ENCODE measurements at places on chromosomes 1 and 21.

DNA sequence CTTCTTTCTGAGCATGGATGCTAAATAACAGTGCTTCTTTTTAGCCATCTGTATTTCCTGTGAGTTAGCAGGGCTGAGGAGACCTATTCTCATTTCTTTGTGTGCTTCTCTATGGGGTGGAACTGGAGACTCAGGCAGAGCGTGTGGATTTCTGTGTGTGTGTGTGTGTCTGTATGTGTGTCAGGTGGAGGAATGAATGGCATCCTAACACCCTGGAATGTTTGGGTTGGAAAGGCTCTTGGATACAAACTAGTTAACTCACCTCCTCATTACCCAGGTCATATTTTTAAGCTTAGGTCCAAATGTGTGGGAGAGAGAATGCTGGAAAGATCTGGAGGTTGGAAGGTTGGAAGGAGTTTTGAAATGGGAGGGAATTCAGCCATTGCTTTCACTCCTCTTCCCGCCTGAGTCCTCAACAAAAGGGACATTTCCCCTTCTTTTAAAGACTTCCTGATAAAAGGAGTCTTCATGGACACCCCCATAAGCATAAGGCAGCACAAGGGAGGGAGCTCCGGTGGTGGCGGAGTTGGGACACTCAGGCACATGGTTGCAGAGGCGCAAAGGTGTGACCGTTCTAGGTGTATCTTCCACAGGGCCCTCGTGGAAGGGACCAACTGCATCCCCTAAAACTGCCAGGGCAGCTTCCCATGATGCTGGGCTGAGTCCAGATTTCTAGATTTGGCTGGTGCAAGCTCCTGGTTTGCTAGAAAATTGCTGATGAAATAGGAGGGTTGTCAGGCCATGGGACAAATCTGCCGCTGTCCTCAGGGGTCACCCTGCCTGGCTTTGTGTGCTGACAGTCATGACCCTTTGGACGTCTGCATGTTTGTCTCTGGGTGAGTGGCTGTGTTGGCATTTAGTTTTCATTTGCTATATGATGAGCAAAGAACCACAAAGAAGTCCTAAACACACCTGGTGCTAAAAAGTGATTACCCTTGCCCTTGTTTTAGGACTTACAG is 37.6 kb downstream of the MTARC1 start:
- DNase-seq, result no peak

- DNase-seq, result no peak
Measured at GRCh38 chr1:76921590-76921989, 54.3 kb downstream of the ST6GALNAC5 start.

DNA sequence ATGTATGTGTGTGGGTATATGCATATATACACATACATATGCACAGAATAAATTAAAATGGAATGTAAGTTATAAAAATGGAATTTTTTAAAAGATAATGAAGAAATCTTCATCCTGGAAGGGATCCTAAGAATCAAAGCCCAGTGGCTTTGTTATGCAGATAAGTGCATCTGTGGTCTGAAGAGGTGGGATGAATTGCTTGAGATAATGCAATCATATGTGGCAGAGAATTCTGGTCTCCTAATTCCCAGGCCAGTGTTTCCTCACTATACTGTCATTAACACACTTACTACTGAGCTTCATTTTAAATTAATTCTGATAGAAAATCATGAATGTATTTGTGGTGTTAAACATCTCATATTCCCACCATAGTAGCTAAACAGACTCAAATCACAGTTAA is 86.7 kb upstream of the PRMT6 start:
- no peak for DNase-seq

- DNase-seq, result no peak
Measured at GRCh38 chr1:229192031-229192430, 78.9 kb upstream of the RAB4A start.

GRCh38 chr1:220921971-220922635 is 42.9 kb downstream of the HLX start:
- DNase-seq, result no peak

- DNase-seq, result no peak
Measured at GRCh38 chr1:109716121-109716520, 4.1 kb downstream of the GSTM5 start.

GRCh38 chr1:92085727-92086126 is 5.6 kb downstream of the BTBD8 start:
- no peak for DNase-seq

DNA sequence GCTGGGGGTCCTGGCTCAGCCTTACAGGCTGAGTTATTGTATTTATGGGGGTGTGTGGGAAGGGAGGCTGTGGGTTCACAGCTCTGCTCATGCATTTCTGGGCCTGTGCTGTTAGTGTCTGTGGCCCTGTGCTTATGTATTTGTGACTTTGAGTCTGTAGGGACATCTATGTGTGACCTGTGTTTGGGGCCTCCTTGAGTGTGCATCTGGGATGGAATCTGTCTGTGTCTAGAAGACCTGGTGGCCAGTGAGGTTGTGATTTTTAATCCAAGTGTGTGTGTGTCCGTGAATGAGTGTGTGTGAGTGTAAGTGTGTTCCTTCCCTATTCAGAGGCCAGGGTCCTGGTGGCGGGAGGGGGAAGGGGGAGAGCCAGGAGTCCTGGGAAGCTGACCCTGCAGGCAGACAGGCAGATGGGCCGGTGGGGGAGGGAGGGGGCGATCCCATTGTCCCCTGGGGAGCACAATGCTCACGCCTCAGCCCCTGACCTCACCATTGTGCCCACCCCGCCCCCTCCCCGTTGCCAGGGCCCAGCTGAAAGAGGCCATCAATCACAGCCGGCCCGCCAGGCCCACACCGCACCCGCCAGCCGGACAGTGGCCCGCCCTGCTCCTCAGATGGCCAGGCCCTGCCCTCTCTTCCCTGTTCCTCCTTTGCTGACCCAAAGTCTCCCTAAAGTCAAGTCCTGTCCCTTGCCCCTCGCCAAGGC is 19.6 kb downstream of the SLC27A3 start:
- DNase-seq, result no peak

DNA sequence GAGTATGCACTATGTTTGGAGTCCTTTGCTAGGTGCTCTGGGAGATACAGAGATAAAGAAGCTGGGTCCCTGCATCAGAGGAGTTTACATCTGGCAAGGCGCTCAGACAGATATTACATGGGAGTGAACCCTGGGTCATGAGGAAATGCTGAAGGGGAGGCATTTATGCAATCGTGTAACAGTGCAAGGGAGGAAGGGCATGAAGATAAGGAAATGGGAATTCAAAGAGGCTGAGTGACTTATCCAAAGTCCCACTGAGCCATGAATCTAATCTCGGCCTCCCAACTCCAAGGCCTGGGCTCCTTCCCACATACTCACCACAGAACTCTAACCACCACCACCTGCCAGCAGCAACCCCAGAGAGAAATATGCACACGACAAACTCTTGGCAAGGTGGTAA is 51.6 kb downstream of the FAM163A start:
- no peak for DNase-seq

- no peak for DNase-seq
Measured at GRCh38 chr1:203354246-203354645, 3.3 kb upstream of the FMOD start.

GRCh38 chr1:8844501-8845006 is 27.1 kb upstream of the RERE start:
- no peak for DNase-seq

GRCh38 chr1:102241431-102242338 is 245.0 kb upstream of the OLFM3 start:
- DNase-seq, result no peak

DNA sequence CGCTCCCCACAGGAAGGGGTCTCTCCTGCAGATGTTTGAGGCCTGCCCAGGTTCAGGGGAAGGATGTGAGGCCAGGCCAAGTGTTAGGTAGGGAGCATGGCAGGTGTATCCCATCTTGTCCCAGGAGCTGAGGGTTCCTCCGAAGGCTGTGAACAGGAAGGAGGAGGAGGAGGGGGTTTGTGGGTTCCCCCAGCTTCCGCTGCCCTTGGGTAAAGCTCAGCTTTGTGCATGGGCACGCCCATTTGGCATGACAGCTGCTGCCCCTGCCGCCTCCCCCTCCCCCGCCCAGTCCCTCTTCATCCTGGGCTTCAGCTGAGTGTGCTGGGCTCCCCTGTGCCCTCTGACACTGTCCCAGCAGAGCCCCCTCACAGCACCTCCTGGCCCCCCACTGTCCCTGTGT is 25.5 kb downstream of the TNFRSF8 start:
- peak; percentile 18 for DNase-seq

- no peak for DNase-seq
Measured at GRCh38 chr21:44043613-44044012, 31.5 kb downstream of the TRAPPC10 start.

DNA sequence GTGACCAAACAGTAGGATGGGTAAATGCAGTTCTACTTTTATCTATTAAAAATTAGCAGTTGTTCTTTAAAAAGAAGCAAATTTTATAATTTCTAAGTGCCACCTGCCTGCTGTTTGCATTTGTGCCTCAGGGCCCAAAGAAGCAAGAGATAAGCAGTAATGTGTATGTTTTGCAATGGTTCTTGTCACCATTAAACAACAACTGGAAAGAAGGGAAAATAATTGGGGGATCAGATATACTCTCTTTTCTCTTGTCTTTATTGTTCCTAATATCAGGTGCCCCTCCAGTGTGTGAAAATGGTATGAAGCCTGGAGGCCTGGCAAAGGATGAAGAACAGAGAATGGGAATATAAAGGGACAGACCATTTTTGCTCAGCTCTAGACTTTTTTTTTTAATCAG is 9.6 kb downstream of the B3GALT2 start:
- DNase-seq, result no peak

DNA sequence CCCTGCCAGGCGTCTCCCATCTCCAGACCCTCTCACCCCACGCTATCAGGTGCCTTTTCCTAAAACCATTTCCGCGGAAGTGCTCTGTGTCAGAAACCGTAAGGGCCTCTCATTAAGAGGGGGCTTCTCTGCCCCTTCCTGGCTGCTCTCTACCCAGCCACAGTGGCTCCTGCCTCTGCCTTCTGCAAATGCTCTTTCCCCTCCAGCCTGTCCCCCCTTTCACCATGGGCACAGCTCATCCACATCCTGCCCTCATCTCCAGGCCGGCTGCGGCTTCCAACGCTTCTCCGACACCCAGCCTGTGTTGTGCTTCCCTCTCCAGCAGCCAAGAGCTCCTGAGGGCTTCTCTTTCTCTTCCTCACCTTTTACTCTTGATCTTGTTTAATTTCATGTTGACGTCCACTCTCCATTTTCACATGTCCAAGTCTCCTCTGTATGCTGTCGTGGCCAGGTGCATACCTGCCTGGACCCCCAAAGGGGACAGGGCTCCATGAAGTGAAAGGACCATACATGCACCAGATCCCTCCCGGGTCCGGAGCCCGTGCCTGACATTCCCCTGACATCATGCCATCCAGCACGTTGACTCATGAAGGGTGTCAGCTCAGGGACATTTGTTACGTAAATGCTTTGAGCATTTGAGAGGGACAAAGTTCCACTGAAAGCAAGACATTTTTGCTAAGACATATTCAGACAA is 306.5 kb downstream of the AJAP1 start:
- DNase-seq, result no peak

DNA sequence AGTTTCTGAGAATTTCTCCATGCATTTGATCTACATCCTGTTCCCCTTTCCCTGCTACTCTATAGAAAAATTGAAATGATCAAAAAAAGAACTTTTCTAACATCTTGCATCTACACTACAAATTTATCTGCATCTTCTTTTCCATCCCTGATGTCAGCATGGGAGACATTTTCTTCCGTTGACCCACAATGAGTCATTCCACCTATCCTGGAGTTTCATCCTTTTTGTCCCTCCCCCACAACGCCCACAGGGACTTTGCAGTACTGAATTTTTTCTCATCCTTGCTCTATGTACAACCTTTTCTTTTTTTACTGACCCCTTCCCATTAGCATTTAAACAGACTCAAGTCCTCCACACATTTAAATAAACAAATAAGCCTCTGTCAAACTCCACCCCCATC is 112.2 kb upstream of the MROH9 start:
- DNase-seq, result no peak

- DNase-seq, result no peak
Measured at GRCh38 chr1:78426408-78426807, 64.4 kb upstream of the PTGFR start.

DNA sequence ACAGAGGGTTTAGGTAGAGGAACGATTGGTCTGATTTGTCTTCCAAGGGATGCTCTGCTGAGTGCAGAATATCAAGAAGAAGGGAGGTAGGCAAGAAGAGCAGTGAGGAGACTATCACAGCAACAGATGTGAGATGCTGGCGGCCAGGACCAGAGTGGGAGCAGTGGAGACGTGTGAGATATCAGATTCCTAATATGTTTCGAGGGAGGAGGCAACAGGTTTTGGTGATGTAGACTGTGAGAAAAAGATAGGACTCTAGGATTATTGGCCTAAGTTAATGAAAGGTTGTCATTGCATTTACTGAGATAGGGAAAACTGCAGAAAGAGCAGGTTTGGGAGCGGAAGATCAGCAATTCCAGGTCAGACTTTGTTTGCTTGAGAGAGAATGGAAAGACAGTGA is 182.9 kb downstream of the FMN2 start:
- DNase-seq, result no peak

- DNase-seq, result no peak
Measured at GRCh38 chr1:27402349-27402754, 9.9 kb downstream of the GPR3 start.

GRCh38 chr1:172640111-172640510 is 18.8 kb upstream of the FASLG start:
- no peak for DNase-seq

GRCh38 chr21:36437745-36438128 is 42.2 kb downstream of the CLDN14 start:
- no peak for DNase-seq

DNA sequence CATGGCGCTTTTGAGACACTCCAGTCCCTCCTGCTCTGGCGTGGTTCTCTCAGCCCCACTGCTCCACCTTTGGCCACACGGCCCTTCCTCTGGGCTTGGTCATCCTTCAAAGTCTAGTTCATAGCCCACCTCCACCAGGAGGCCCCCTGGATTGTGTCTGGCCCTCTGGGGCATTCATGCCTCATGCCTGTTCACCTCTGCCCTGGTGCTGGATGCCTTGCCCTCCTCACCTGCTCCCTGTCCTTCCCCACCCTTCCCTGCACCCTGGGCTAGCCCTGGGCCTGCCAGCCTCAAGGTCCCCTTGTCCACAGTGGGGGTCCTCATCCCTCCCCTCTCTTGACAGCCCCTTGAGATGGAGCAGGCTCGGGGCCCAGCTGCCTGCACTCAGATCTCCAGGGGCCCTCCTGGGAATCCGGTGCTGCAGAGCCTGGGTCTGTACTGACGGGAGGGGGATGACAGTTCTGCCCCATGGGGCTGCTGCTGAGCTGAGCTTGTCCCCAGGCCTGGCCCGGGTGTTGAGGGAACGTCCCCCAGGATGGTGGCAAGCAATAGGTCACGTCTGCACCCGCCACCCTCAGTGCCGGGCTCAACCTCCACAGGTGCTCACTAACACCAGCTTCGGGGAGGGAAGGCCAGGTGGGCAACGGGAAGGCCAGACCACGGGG is 18.4 kb downstream of the PRXL2B start:
- DNase-seq, result no peak
